Cortex of kidney (tissue), 1 donor: ENCODE measurements at places on chromosomes 5 and 9.

GRCh38 chr5:161720460-161720859 is 34.9 kb downstream of the GABRA6 start:
- DNase-seq: no peak

- no peak for DNase-seq
These were observed 20.8 kb downstream of the PHF2 start for GRCh38 chr9:93597142-93597706.

GRCh38 chr5:124740071-124740470 is 6.4 kb downstream of the ZNF608 start:
- DNase-seq: no peak

DNA sequence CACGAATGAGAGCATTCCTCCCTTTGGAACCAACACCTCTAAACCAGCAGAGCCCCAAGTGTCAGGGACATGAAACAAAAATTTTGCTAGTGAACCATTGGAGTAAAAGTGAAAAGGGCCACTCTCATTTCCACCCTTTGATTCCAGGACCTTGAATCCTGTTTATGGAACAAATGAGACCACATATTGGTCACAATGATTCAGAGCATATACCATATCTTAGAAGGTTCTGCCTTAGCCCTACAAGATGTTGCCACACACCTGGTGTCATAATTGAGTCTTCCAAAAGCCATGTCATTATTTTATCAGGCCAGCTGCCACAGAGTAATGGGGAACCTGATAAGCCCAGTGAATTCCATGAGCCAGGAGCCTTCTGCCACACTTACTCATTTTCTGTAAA is 66.3 kb upstream of the ZBTB43 start:
- DNase-seq: no peak

GRCh38 chr5:175718401-175719108 is 60.7 kb downstream of the HRH2 start:
- no peak for DNase-seq
